ENCODE measurements at places on chromosomes 11 and 22. TPM values are rescaled to one million over a fixed set of nuclear protein-coding genes. Genes with fewer than 3 reads are reported as not detected.

Gene DUSP8
- total RNA-seq = 25.1 TPM

Gene MUC15
- total RNA-seq = not detected

Gene ARHGEF17
- 44.9 TPM for total RNA-seq

Gene SLC25A45
- total RNA-seq = 5.3 TPM

DNA sequence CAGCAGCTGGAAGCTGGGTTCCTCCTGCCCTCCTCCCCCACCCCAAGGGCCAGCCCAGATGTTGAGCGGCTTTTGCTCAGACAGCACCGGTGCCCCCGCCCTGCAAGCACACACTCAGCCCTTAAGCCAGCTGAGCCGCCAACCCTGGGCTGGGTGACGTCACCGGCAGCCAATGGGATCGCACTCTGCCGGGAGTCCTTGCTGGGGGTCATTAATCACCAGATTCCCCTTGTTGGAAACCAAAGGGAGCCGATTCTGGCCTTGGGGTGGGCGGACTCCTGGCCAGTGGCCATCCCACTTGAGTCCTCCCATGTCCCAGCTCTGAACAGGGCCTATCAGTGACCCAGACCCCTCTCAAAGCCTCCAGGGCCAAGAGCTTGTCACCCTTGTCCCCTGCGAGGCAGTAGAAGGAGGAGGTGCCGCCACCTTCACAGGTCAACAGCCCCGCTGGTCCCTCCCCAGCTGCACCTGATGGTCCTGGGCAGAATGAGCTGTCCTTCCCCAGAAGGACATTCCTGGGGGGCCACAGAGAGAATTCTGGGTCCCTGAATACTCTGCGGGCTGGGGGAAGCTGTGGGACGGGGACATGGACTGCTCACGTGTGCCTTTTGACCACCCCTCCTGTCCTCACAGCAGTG, 7.4 kb downstream of the DUSP8 start:
- H3K27ac ChIP-seq = peak overlapping the region; percentile 77
- H3K4me1 ChIP-seq = peaks cover 34% of the 10 kb centered on the region
- peak; percentile 69 for DNase-seq

GRCh38 chr11:70383664-70384565, 14.4 kb upstream of the CTTN start:
- no peak overlapping the region for H3K4me3 ChIP-seq
- H3K36me3 ChIP-seq = peaks cover 5% of the 10 kb centered on the region
- H3K4me1 ChIP-seq = peaks cover 4% of the 10 kb centered on the region
- no peaks in the 10 kb centered on the region for H3K27me3 ChIP-seq

DNA sequence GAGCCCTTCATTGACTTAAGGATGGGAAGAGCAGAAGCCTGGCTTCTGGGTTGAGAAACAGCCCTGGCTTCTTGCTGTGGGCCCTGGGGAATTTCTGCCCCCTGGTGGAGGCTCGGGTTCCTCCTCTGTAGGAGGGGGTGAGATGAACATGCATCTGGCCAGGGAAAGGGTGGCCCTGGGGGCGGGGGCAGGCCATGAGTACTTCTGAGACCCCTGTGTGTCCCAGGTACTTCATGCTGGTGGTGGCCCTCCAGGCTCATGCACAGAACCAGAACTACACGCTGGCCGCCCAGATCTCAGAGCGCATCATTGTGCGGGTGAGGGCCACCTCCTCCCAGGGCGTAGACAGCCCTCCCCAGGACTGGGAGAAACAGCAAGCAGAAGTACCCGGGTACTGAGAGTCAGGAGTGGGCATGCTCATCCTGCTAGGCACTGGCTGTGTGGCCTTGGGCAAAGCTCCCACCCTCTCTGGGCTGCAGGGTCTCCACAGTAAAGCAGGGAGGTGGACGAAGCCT, 15.8 kb downstream of the TMEM258 start:
- no peak overlapping the region for H3K27ac ChIP-seq
- H3K27me3 ChIP-seq = no peaks in the 10 kb centered on the region

DNA sequence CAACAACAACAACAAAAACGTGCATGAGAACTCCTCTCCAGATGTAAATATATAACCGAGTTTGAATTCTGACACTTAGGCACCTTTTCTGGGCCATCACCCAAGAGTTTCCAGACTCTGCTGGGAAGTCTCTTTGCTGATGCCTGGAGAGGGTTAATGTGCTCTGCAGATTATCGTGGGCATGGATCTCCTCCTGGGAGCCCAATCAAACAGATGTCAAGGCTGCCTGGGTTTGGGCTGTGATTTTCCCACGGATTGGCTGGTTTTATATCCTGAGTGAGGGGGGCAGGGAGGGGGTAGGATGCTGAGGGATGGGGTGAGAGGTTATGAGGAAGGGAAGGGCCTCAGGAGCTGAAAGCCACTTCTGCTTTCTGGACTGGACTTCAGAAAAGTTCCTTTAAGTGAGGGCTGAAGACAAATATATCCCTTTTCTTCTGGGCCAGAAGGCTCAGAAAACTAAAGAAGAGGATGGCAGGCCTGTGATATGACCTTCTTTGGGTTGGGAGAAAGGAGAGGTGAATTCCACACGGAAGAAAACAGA, 4.2 kb downstream of the ELF5 start:
- no peaks in the 10 kb centered on the region for H3K27me3 ChIP-seq
- no peak for DNase-seq
- no peak overlapping the region for H3K4me3 ChIP-seq
- no peaks in the 10 kb centered on the region for H3K4me1 ChIP-seq

- H3K27me3 ChIP-seq = no peaks in the 10 kb centered on the region
- H3K4me3 ChIP-seq = no peak overlapping the region
- H3K36me3 ChIP-seq = no peaks in the 10 kb centered on the region
- no peak overlapping the region for H3K27ac ChIP-seq
- no peaks in the 10 kb centered on the region for H3K4me1 ChIP-seq
- DNase-seq = no peak
Measured at GRCh38 chr22:19550382-19550781, 26.2 kb upstream of the CLDN5 start.

DNA sequence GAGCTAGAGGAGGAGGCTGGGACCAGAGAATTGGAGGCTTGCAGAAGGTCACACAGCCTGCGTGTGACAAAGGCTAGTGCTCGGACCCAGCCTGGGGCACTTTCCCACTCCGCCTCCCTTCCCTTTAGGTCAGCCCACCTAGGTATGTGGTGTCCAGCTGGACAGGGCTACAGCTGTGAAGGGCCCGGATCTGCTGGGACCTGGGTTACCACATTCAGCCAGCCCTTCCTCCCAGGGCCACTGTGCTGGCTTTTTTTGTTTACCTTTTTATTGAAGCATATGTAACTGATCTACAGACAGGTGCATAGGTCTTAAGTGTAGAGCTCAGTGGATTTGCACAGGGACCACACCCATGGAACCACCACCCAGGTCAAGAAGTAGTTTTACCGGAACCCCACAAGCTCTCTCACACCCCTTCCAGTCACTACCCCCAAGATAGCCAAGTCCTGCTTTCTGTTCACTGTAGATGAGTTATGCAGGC, 8.7 kb downstream of the CAPN5 start:
- H3K36me3 ChIP-seq = no peaks in the 10 kb centered on the region
- peaks cover 68% of the 10 kb centered on the region for H3K4me1 ChIP-seq
- peak; percentile 78 for DNase-seq
- peak overlapping the region; percentile 96 for H3K27ac ChIP-seq

DNA sequence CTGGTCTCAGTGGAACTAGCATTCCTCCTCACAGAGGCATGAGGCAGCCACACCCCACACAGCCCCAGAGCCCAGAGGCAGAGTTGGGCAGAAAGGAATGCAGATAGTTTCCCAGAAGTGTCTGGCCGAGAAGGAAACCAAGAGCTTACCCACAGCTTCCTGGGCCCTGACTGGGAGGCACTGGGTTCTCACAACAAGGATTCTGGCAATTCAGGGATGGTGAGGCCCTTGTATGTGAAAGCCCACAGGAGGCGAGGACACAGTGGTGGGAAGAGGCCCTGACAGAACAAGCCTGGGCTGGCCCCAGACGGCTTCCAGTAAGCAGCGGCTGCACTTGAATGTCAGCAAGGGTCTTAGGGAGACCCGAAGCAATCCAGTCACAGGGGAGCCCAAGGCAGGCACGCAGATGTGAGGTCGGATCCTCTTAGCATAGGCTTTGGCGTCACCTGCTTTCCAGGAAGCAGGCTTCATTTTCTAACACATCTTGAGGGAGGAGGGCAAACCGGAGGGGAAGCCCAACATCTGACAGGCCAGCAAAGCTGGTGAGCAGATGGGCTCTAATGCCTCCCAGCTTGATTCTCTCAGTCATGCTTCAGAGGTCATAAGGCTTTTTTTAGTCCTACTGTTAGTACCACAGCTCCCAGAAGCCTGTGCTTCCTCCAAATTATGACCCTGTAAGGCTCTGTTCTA, 78.3 kb upstream of the AKIP1 start:
- peaks cover 9% of the 10 kb centered on the region for H3K4me1 ChIP-seq
- peak overlapping the region; percentile 82 for H3K27ac ChIP-seq
- H3K27me3 ChIP-seq = no peaks in the 10 kb centered on the region
- DNase-seq = no peak
- H3K4me3 ChIP-seq = no peak overlapping the region

GRCh38 chr11:16194566-16194965, 161.8 kb downstream of the SOX6 start:
- H3K27ac ChIP-seq = no peak overlapping the region
- no peak for DNase-seq
- no peaks in the 10 kb centered on the region for H3K36me3 ChIP-seq
- H3K27me3 ChIP-seq = no peaks in the 10 kb centered on the region
- H3K4me3 ChIP-seq = no peak overlapping the region

DNA sequence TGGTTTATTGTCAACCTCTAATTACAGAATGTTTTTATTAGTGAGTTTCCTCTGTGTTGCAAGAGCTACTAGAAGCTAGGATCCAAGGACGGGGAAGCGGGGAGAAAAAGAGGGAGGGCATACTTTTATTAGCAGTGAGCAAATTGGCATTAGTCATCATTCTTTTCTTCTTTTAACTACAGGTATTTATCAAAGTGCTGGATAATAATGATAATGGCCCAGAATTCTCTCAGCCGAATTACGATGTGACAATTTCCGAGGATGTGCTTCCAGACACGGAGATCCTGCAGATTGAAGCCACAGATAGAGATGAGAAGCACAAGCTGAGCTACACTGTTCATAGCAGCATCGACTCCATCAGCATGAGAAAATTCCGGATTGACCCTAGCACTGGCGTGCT, 179.7 kb upstream of the MTNR1B start:
- H3K27ac ChIP-seq = no peak overlapping the region
- no peaks in the 10 kb centered on the region for H3K27me3 ChIP-seq

DNA sequence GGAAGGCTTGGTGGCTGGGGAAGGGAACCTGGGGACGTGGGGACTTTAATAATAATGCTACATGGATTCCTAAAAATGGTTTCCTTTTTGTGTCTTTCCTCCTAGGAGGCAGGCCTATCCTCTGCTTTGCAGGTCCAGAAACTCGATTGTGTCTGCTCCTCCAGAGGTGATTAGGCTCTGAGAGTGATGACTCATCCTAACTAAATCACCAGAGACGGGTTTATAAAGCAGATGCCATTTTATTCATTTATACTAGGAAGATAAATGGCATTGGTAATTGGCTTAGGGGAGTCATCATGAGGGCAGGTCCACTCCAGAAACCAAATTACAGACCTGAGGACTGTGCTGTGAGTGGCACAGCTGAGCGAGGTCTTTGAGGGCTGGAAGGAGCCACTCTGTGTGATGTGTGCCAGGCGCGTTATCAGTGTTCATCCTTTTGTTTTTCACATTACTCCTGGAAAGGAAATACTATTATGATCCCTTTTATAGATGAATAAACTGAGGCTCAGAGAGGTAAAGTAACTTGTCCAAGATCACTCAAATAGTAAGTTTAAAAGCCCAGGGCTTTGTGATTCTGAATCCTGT, 7.1 kb downstream of the NLRX1 start:
- no peak overlapping the region for H3K27ac ChIP-seq
- no peak for DNase-seq
- H3K36me3 ChIP-seq = peaks cover 3% of the 10 kb centered on the region

DNA sequence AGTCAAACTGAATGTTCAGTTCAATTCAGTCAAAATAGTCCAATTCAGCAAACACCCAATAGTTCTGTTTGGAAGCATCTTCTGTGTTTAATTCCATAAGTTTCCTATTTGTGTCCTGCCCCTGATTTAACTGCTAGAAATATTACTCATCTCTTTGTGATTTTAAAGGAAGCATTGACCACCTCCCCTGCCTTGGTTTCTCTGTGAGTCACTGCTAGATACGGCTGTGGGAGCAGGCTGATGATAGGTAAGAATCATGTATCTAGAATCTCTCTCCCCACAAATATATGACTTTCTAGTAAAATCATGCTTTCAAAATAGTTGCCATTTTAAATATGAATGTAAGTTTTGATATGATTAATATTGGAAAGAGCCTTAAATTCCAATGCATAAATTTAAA, 888.5 kb downstream of the NTM start:
- no peak overlapping the region for H3K4me3 ChIP-seq
- H3K27ac ChIP-seq = no peak overlapping the region
- no peaks in the 10 kb centered on the region for H3K4me1 ChIP-seq
- H3K27me3 ChIP-seq = no peaks in the 10 kb centered on the region
- no peak for DNase-seq

DNA sequence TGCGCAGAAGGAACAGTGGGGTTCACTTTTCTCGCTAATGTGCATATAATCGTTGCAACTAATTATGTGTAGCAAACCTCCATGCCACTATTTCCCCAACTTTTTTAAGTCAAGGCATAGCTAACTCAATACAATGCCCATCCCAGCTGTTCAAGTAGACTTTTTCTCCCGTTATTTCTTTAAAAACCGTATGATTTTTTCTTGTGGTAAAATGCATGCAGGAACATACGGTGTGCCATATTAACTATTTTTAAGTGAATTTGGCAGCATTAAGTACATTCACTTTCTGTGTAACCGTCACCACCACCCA, 2.8 kb upstream of the DUSP8 start:
- H3K27ac ChIP-seq = peak overlapping the region; percentile 94
- no peak overlapping the region for H3K4me3 ChIP-seq
- no peaks in the 10 kb centered on the region for H3K36me3 ChIP-seq
- H3K27me3 ChIP-seq = peaks cover 2% of the 10 kb centered on the region
- peaks cover 33% of the 10 kb centered on the region for H3K4me1 ChIP-seq
